CD4-positive, CD25-positive, alpha-beta regulatory T cell (primary cell): ENCODE measurements at places on chromosomes 2 and 18. TPM values are rescaled to one million over a fixed set of nuclear protein-coding genes. Genes with fewer than 3 reads are reported as not detected.

SGO2 gene
- polyA plus RNA-seq, result 2.4 TPM

FEV gene
- not detected for polyA plus RNA-seq

THSD7B gene
- polyA plus RNA-seq, result not detected

LHCGR gene
- not detected for polyA plus RNA-seq

SIX3 gene
- polyA plus RNA-seq, result not detected

ATP8B1 gene
- polyA plus RNA-seq, result not detected

GDF7 gene
- 0.14 TPM for polyA plus RNA-seq

NPC1 gene
- 21.5 TPM for polyA plus RNA-seq

TLX2 gene
- not detected for polyA plus RNA-seq

HYCC2 gene
- 26.2 TPM for polyA plus RNA-seq

MRO gene
- polyA plus RNA-seq, result not detected

UGT1A10 gene
- not detected for polyA plus RNA-seq

ST8SIA3 gene
- not detected for polyA plus RNA-seq

CPO gene
- polyA plus RNA-seq, result not detected

TXNL4A gene
- 212 TPM for polyA plus RNA-seq

MRPL30 gene
- 15.8 TPM for polyA plus RNA-seq

FRZB gene
- polyA plus RNA-seq, result not detected

IRS1 gene
- 0.05 TPM for polyA plus RNA-seq

ACAA2 gene
- 91.9 TPM for polyA plus RNA-seq

NRP2 gene
- polyA plus RNA-seq, result not detected

SPATA3 gene
- polyA plus RNA-seq, result not detected

COQ10B gene
- 49.2 TPM for polyA plus RNA-seq

GKN1 gene
- polyA plus RNA-seq, result not detected

PARD6G gene
- 0.48 TPM for polyA plus RNA-seq

B4GALT6 gene
- not detected for polyA plus RNA-seq

CBLN2 gene
- polyA plus RNA-seq, result not detected

ANO7 gene
- polyA plus RNA-seq, result not detected

NT5DC4 gene
- polyA plus RNA-seq, result not detected

TANC1 gene
- 0.06 TPM for polyA plus RNA-seq

DLX1 gene
- polyA plus RNA-seq, result not detected

DTYMK gene
- polyA plus RNA-seq, result 41.5 TPM

LPIN2 gene
- polyA plus RNA-seq, result 48.2 TPM

LCT gene
- not detected for polyA plus RNA-seq

POU3F3 gene
- not detected for polyA plus RNA-seq

AOX1 gene
- not detected for polyA plus RNA-seq

STEAP3 gene
- polyA plus RNA-seq, result not detected

ARHGAP28 gene
- polyA plus RNA-seq, result not detected

CNRIP1 gene
- polyA plus RNA-seq, result not detected

FMNL2 gene
- polyA plus RNA-seq, result 0.07 TPM

C2orf80 gene
- not detected for polyA plus RNA-seq
